ENCODE measurements at places on chromosomes 12 and 14.

DNA sequence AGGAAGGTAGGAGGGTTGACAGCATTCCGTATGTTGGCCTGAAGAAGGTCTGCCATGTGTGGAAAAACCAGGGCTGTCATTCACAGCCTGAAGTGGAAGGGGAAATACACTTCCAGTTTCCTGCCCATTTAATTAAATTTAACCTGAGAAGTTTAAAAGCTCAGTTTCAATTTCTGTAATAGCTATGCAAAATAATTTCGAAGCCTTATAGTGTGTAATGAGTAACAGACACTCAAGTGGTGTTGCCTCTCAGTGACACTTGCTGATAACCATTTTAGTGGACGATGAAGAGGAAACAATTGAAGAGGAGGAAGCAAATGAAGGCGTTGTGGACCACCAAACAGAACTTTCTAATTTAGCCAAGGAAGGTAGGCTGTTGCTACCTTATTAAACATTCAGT is 44.8 kb downstream of the EP400 start:
- no peak for DNase-seq

DNA sequence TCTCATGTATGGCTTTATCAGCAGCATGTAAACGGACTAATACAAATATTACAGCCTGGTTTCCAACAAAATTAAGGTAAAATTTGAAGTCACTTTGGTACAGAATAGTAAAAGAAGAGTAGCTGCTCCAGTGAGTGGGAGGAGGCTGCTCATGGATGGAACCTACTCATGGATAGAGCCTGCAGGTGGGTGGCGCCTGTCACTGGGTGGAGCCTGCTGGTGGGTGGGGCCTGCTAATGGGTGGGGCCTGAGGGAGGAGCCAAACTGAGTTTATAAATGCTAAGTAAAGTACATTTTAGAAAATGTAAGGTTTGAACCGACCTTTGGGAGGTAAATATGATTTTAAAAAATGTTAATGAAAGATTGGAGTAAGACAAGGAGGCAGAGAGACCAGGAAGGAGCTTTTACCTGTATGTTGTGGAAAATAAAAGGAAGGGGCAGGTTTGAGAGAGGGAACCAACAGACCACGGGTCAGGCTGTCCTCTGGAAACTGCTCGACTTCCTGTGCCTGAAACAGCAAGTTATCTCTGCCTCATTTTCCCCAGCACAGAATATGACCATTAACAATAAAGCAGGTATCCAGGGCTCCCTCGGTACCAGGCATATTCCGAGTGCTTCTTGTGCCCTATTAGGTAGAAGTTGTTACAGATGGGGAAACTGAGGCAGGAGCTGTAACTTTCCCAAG is 55.9 kb upstream of the SEL1L start:
- no peak for DNase-seq

DNA sequence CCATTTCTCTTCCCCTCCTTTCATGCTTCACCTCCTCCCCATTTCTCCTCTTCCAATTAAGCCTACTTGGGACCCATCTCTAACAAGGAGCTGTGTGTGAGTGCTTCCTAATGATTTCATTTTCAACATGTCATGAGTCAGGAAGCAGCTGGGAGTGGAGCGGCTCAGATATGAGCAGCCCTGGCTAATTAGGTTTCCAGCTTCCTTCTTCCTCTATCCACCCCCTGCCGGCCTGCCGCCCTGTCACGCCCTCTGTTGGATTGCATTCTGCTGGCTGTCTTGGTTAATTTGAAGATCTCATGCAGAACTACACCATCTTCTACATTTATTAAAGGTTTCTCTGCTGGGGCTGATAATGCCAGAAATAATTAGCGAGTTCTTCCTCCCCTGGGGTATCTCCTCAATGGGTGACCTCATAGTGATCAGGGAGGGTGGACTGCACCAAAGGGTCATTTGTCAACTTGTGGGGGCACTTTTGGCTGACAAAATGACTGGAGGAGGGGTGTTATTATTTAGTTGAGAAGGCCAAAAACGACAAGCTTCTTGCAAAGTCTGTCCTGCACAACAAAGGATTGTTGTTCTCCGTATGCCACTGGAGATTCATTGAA is 300.9 kb upstream of the SRRM4 start:
- no peak for DNase-seq

DNA sequence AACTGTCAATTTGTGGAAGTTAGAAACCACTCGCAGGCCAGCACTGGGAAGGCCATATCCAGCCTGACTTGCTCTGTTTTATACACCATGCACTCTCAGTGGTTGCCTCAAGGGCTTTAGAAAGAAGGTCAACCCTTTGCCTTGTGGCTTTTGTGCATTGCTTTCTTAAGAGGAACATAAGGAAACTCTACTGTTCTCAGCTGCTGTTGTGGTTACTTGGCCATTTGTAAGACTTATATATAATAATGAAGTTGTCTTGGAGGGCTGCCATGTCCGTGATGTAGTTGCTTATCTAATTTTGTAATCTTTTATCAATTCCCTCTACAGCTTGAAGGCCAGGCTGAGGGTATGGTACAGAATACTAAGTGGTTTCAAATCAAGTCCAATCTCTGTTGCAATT is 637.8 kb downstream of the DIO2 start:
- DNase-seq, result no peak

- no peak for DNase-seq
Measured at GRCh38 chr12:42893803-42894202, 304.3 kb upstream of the PRICKLE1 start.

DNA sequence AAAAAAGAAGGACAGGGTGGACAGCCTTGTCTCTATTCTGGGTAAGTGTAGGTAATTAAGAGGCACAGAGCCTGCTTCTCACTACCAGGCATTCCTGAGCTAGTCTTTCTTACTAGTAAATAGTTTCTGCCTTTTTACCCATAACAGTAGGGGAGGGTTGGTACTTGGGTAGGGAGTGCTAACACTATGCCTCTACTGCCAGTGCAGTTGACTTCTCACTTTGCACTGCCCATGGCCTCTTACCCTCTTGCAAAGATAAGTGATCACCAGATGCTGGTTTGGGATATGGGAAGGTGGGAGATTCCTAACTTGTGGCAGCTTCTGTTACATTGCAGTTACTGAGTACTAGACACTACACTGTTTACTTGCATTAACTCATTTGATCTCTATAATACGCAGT is 11.6 kb downstream of the AHSA1 start:
- DNase-seq, result no peak

- no peak for DNase-seq
Measured at GRCh38 chr12:48442179-48442847, 30.0 kb upstream of the ANP32D start.

DNA sequence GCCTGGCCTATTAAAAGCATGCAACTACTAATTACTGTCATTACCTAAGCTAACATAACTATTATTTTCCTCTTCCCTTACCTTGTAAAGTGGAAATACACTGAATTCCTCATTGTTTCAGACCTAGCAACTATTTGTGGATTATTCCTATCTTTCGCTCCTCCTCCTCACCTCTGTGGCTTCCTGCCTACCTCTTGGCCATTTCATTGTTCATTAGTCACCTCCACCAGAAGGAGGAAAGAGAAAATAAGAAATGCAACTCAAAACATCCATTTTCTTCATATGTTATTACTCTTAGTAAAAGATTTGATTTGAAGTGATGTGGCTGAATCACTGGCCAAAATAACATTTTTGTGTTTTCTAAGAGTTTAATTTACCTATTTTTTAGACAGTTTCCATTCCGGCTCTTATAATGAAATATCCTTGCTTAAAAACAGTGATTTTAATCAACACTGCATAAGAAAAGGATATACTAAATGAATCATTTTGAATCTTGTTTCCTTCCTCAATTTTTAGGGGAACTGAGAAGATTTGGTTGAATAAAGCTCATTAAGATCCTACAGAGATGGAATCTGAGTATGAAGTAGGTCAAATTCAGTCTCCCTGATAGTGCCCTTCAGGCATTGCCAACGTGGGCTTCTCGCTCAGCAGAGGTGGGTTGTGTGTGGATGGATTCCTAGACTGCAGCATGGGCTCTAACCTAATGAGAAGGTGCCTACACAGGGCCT is 27.6 kb upstream of the ARHGAP5 start:
- no peak for DNase-seq

GRCh38 chr12:1553536-1553935 is 40.8 kb downstream of the FBXL14 start:
- no peak for DNase-seq
